ENCODE measurements at places on chromosomes 3 and 15.

- DNase-seq, result no peak
Measured at GRCh38 chr15:101452572-101452971, 36.9 kb downstream of the PCSK6 start.

DNA sequence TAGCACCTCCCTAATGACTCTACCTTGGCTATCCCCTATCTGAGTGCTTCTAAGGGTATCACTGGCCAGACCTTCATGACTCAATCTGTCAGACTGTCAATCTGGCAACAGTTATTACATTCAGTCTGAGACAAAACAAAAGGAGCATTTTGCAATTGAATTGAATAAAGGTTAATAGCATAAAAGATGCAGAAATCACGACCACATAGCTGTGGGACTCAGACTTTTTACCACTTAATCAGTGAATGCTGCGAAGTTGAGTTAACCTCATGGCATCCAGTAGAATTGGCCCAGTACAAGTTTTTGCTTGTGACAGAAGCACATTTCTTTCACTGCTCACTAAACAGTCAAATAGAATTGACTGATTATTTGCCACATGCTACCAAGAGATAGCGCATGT lies 480.7 kb upstream of the DPPA4 start:
- DNase-seq, result no peak

DNA sequence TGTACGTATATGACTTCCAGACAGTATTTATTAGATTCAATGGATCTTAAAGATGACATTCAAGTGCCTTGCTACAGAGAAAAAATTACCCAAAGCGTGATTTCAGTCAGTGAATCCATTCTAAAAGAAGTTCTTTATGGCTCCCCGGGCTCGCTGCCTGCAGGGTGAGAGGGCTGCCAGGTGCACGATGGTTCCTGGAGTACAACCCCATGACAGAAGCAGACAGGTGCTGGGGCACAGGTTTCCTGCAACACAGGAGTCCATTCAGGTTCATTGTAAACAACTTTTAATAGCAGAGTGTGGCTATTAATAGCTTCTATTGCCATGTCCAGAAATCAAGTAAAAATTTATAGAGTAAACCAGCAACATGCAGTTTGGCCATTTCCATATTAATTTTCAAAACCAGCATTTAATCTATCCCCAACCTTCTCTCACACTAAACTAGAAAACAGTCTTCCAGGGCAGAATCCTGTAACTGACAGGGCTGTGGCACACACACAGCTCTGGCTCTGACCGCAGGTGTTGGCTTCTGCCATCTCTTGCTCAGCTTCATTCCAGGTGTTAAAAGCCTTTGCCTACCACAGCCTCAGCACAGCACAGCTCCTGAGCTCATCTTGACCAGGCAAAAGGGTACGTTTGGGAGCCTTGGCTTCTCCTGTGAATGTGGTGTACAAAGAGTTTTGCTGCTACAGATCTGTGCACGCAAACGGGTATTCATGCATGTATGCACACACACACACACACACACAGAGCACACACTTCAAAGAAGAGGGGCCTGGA lies 185.9 kb downstream of the MEX3B start:
- no peak for DNase-seq

GRCh38 chr3:55538158-55538557 lies 51.1 kb upstream of the WNT5A start:
- no peak for DNase-seq

GRCh38 chr3:158976966-158977365 lies 175.1 kb downstream of the MFSD1 start:
- DNase-seq, result no peak

- DNase-seq, result peak; percentile 76
Measured at GRCh38 chr15:92803852-92804609, 96.1 kb upstream of the CHD2 start.

DNA sequence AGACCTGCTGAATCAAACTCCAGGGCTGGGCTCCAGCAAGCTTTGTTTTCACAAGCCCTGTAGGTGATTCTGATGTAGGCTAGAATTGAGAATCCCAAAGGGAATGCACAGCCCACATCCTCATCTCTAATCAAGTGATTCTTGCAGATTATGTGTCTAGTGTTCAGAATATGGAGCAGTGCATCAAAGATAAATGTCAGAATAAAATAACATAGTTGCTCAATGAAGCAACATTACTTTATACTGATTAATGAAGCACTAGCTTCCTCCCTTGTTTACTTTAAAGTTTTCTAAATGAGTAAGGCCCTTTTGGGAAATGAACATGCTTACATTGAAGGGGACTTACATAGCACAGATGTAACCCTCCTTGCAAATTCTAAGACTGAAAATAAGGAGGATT lies 39.2 kb downstream of the NUP210 start:
- no peak for DNase-seq

- peak; percentile 33 for DNase-seq
Measured at GRCh38 chr15:67024314-67024997, 40.9 kb upstream of the SMAD3 start.

- no peak for DNase-seq
Measured at GRCh38 chr3:38609386-38610111, 39.9 kb downstream of the SCN5A start.

DNA sequence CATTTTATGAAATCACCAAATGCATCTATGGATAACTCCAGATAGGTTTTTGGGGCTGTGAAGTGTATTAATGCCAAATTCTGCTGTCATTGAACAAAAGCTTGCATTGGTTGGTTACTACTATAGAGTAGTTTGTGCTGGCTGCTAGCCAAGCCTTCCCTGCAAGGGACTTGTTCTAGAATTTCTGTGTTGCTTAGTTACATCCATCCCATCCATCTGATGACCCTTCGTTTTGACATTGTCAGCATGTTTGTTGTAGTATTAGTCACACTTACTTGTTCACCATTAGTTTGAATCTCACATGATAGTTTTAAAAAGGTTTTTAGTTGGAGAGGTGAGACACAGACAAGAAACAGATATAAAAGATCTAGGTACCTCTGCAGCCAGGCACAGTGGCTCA lies 7.0 kb upstream of the NIPA2 start:
- no peak for DNase-seq

DNA sequence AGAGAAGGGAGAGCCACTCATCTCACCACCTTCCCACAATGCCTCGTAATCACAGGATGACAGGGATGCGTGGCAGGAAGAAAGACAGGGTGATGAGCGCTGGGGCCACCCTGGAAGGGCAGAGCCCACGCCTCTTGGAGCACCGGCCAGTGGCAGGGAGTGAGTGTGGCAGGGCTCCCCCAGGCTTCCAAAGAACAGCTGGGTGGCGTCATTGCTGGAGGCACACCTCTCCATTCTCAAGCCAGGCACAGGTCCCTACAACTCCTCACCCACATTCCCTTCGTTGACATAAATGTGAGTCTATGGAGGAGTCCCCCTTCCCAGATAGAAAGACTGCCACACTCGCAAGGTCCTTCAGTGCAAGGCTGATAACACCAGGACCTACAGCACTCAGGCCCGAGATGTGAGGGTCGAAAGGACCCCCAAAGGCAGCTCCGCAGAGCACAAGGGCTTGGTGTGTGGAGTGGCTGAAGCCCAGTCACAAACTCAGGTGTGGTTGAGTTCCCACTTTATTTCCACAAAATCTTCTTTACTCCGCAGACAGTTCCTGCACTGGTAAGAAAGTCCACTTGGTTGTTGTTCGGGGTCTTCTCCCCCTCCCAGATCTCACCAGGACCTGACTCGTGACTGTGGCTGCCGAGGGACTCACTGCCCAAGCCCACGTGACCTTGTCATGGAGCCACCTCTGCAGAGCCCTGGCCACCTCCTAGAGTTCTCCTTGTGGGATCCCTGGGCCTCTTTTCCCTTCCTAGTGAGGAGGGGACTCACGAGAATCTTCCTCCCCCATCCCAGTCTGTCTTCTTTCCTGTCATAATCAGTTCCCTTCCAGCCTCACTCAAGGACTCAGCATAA lies 22.4 kb upstream of the CORO2B start:
- no peak for DNase-seq

DNA sequence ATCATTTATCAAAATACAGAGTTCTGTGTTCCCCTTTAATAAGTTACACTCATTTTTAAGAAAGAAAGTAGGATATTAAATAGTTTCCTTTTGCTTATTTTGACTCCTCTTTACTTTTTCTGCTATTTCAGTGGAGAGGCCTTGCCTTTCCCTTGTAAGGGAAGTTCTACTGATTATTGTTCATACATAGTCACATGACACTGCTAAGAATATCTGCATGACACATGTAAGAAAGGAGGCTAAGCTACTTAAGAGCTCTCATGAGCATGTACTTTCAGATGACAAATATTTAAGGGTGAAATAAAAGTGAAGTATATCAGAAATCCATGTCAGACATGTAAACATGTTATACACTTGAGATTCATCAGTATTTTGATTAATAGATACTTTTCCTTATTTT lies 39.0 kb downstream of the MYRIP start:
- no peak for DNase-seq

DNA sequence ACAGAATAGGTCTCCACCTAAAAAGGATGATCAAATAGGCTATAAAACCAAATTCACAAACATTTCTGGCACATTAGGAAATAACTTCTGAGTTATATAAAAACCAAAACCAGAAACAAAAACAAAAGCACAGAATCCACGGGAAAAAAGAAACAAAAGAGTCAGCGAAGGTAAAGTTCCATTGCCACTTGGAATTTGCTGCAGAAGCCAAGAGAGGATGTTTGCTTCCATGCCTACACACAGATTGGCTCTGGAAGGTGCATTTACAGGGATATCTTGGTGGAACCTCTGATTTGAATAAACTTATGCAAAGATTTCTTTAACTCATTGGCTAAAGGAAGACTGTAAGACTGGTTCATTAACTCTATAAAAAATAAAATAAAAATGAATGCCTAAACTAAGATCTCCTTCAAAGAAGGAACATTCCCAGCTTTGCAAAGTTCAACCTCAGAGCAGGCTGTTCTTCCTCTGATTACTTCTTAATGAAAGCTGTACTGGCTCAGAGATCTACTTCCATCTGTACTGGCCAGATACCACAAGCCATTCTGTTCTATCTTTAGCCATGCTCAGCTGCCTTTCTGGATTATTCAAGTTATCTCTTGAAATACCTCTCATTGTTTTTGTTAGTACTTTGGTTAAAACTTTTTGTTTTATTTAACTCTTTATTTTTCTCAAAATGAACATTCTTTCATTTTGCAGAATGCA lies 537.5 kb upstream of the CCDC54 start:
- DNase-seq, result no peak

GRCh38 chr15:68674975-68675374 lies 96.2 kb downstream of the CORO2B start:
- no peak for DNase-seq

DNA sequence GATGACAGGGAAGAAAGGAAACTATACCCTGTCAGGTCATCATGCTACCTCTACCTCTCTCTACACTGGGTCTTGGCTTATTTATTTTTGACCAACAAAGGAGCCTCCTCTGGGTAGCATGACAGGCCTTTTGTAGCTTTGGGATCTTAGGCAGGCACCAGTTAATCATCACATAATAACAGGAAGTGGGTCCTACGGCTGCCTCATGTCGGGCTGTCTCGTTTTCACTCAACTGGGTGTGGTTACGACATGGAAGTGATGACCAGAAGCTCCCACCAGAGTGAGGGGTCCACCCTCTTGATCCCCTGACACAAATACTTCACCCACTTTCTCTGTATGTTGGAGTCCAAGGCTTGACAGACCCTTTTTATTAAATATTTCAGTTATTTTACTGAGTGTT lies 105.3 kb downstream of the CD47 start:
- peak; percentile 15 for DNase-seq

DNA sequence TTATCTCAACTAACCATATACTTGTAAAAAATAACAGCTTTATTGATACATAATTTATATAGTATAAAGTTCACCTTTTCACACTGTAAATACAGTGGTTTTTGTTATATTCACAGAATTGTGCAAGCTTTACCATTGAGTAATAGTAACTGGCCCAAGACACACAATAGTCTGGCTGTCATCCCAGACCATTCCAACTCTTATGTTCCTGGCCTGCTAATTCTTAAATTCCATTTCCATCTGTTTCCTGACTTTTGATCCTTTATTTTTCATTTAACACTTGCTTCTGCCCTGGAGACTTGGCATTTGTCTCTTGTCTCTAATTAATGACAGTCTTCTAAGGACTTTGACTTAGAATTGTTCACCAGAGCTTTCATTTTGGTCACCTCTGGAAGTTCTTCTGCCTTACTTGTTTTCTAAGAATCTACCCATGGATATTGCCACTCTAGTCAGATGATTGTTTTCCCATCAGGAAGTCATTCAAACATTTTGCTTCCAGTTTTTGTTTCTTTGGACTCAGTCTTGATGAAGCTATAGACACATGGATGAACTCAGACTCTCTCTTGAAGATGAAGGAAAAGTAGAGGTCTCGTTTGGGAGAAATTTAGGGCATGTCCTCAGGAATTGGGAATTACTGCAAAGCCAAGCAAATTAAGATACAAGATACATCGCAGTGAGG lies 27.2 kb upstream of the PLSCR4 start:
- DNase-seq, result no peak

- no peak for DNase-seq
Measured at GRCh38 chr3:189710620-189711402, 79.6 kb downstream of the TP63 start.

DNA sequence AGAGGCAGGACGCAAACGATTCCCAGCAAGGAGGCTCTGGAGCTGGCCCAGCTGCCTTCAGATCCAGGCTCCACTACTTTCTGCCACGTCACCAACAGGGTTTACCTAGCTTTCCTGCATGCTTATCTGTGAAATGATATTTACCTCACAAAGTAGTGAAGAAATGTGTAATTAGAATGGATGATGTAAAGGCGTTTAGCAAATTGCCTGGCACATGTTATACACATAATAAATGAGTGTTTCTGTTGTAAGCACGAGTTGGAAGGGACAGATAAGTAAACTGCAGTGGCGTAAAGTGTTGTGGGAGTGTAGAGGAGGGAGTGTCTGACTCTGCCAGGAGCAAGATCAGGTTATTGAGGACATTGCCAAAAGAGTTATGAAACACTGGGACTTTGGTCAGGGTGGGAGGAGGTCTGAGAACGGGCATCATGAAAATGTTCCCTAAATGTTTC lies 3.5 kb upstream of the CHAC1 start:
- no peak for DNase-seq

DNA sequence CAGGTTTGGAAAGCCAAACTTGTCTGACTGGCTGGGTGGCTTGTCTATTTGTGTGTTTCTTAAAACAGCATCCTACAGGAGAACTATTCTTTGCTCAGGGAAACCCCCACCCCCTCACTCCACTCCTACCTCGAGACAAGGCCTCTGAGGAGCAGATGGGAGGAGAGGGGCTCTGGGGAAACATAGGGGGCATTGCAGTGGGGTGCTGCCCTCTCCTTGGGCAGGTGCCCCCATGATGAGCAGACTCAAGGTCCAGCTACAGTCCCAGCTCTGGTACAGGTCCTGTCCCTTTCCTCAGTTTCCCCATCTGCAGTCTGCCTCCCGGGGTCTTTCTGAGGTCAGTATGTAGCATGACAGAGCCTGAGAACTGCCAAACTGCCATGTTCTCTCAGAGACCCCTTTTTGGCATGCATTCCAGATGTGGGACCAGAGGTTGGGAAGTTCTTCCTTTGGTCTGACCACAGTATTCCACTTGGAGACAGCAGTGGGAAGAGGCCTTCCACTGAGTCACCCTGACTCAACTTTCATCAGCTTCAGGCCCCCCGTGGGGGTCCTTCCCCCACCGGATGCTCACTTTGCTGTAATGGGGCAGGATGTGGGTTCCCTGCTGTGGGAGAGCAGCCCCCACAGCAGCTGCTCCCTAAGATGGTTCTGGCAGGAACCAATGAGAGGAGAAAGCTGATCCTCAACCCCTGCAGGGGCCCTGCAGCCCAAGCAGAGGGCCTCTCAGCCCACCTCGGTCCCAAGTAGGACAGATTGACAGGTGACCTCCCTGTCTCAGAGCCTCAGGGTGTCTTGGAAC lies 32.3 kb upstream of the CYP11A1 start:
- peak; percentile 61 for DNase-seq

- no peak for DNase-seq
Measured at GRCh38 chr3:152454076-152454875, 185.5 kb downstream of the MBNL1 start.
